ENCODE measurements at places on chromosomes 2 and 18.

DNA sequence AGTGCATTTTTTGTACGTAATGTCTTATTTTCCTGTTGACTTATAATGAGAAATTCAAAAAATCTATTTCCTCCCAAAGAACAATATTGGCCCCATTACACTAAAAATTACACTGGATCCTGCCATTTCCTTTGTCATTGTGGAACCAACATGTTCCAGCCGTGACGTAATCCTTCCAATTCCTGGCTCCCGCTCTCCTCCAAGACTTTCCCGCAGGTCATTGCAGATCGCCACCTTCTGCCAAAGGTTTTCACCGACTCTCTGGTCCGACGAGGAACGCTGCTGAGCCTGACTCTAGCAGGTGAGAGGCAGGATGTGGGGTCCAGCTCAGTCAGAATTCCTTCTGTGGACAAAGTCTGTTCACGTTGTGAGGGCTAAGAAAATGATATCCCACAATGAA is 38.0 kb downstream of the PTGR3 start:
- no peak for DNase-seq

- peak; percentile 85 for DNase-seq
Observed at GRCh38 chr2:207167099-207167923, 1.6 kb upstream of the KLF7 start.

DNA sequence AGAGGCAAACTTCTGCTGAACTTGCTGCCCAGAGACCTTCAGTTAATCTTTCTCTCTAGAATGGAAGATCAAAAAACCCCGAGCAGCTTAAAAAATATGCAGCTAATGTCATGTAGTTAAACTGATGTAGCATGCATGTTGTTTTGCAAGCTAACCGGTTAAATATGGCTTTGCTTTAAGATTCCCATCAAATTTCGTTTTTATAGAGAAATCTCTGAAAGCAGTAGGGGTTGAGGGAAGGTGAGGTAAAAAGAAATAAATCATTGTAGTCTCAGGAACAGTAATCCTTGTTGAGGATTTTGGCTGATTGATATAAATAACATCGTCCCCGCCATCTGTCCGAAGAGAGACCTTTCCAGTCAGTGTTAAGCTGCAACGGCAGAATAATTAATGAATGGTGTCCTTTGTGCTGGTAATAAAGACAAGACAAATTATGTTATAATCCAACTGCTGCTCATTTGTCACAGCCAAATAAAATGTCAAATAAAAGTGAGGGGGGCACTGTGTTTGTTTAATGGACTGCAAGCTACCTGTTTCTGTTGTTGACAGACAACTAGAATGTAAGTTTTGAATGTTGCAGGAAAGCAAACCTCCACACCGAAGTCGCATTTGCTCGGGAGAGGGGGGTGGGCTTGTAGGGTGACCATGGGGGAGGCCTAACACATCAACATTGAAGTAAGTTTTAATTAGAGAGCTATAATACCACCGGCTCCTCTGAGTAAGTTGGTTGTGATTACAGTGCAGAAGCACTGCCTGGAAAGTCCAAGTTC is 555.5 kb downstream of the ARHGAP15 start:
- peak; percentile 68 for DNase-seq

DNA sequence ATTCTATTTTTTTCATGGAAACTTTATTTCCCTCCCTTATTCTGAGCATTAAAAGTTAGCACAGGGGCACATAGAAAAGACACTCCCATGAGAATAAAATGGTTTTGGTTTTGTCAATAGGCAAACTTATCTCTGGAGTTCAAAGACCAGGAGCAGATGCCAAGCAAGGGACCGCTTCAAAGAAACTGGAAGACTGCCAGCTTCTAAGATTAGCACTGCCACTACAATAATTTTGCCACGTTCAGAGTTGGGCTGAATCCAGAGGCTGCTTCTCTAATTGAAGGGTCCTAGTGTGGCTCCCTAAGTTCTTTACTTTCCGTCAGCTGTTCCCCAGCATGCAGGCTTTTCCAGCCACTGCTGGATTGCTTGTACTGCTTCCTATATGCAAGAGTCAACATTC is 681.0 kb upstream of the GCFC2 start:
- no peak for DNase-seq

DNA sequence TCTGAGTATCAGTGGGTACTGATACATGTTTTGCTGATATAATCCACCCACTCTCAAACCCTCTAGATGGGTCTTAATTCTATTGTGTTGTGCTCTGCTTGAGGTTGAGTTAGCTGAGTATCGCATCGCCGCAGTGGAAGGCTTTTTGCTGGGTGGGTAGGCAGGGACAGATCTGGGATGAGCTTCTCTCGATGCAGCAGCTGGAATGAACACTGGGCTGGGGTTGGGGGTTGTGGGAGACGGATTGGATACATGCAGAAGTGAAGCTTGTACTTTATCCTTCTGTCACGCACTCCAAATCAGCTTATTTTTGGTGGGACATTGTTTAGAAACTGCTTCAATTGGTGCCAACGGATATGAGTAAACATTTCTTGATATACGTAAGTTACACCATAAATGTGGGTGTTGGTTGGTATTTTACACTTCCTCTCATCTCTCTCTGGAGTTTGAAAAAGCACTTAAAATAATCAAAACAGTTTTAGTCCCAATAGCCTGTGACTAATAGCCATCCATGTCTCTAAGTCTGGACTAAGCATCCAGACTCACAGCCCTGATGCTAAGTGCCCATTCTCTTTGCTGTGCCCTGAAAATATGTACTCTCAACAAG is 107.1 kb downstream of the POLE4 start:
- no peak for DNase-seq

- DNase-seq, result no peak
Observed at GRCh38 chr2:138030459-138030858, 66.2 kb downstream of the HNMT start.

- DNase-seq, result no peak
Observed at GRCh38 chr18:77054288-77054605, 78.3 kb downstream of the MBP start.

Measured in retina (tissue), 1 donor.